ENCODE measurements at places on chromosomes 3 and 15.

- DNase-seq: no peak
These were observed 73.5 kb upstream of the IQSEC1 start for GRCh38 chr3:13146643-13147143.

DNA sequence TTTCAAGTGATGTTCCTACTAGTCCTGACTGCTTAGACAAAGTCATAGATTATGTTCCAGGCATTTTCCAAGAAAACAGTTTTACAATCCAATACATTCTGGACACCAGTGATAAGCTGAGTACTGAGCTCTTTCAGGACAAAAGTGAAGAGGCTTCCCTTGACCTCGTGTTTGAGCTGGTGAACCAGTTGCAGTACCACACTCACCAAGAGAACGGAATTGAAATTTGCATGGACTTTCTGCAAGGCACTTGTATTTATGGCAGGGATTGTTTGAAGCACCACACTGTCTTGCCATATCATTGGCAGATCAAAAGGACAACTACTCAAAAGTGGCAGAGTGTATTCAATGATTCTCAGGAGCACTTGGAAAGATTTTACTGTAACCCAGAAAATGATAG is 3.8 kb downstream of the TIPARP start:
- DNase-seq: no peak

GRCh38 chr3:189724356-189724755 is 93.2 kb downstream of the TP63 start:
- no peak for DNase-seq

- DNase-seq: no peak
These were observed 62.7 kb upstream of the MRPS22 start for GRCh38 chr3:139281096-139281495.
